ENCODE measurements at places on chromosomes 1 and 21. TPM values are rescaled to one million over a fixed set of nuclear protein-coding genes. Genes with fewer than 3 reads are reported as not detected.

MROH7 gene
- total RNA-seq = 2.3 TPM

IFI6 gene
- total RNA-seq = 13.1 TPM

CHIA gene
- total RNA-seq = 0.15 TPM

UBE2U gene
- not detected for total RNA-seq

OXCT2 gene
- total RNA-seq = not detected

MCOLN3 gene
- total RNA-seq = 0.05 TPM

MCOLN2 gene
- total RNA-seq = 0.33 TPM

ESPN gene
- 172 TPM for total RNA-seq

DYRK3 gene
- total RNA-seq = 4.4 TPM

GPR37L1 gene
- total RNA-seq = not detected

DIP2A gene
- total RNA-seq = 15.2 TPM

INSRR gene
- total RNA-seq = not detected

COL6A2 gene
- 34.9 TPM for total RNA-seq

IFNLR1 gene
- total RNA-seq = 4.5 TPM

CCDC27 gene
- not detected for total RNA-seq

ADORA1 gene
- 0.53 TPM for total RNA-seq

PRRX1 gene
- 0.15 TPM for total RNA-seq

ADAM30 gene
- total RNA-seq = not detected

DNAJB4 gene
- 7.3 TPM for total RNA-seq

GRCh38 chr1:1755852-1756251 lies 22.4 kb downstream of the NADK start:
- no peak for DNase-seq

- DNase-seq = no peak
These were observed 320.2 kb upstream of the NFIA start for GRCh38 chr1:60762176-60762575.

GRCh38 chr1:189350983-189351616 lies 1126.6 kb downstream of the BRINP3 start:
- DNase-seq = no peak

- DNase-seq = no peak
These were observed 34.0 kb downstream of the GLIS1 start for GRCh38 chr1:53704804-53705445.

DNA sequence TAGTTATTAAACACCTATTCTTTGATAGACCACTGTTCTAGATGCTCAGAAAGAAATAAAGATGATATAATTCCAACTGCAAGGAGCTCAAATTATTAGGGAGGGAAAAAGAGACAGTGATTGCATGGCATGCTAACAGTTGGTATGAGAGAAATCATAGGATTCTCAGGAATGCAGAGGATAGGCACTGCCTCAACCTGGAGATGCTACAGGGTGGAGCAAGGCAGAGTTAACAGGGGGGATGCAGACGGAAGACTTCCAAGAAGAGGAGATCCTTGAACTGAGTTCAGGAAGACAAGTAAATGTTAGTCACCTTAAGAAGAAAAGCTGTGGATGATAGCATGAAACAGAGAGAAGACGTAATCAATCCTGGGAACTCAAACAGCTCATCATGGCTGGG lies 123.7 kb downstream of the DAB1 start:
- DNase-seq = no peak

- no peak for DNase-seq
These were observed at the start of gene FCRL1 for GRCh38 chr1:157819896-157820295. Gene FCRL1 (minus strand): TSS chr1:157820120. CDS start chr1:157820037, 83 bp downstream.

- no peak for DNase-seq
These were observed 12.6 kb downstream of the SCNN1D start for GRCh38 chr1:1292851-1293250.

GRCh38 chr1:1387098-1388077 lies 11.7 kb downstream of the CCNL2 start:
- no peak for DNase-seq

DNA sequence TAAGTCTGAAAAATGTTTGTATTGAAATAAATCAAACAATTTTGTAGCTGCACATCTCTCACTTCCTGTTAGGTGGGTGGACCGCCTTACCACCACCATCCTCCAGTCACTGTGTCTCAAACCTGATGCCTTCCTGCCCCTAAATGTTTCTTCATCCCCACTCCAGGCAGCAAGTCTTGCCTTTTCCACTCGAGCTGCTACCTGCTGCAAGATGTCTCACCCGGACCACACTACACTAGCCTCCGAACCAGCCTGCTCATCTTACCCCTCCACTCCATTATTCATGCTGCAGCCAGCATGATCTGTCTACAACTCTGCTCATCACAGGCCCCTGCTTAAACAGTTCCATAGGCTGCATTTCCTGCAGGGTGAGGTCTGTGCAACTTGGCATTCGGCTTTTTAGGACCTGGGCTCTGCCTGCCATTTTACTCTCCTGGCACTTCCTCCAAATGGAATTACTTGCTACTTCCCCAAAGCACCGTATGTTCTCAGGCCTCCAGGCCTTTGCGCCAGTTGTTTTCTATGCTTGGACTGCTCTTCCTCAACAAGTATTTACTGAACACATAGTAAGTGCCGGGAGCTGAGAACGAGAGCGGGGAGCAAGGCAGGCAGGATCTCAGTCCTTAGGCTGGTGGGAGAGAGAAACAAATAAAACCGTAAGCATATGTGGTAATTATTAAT lies 5.2 kb upstream of the SF3A3 start:
- DNase-seq = no peak

GRCh38 chr21:38385427-38386175 lies 112.7 kb downstream of the ERG start:
- DNase-seq = no peak

GRCh38 chr1:109392788-109393616 lies 4.7 kb downstream of the SORT1 start:
- DNase-seq = peak; percentile 62

GRCh38 chr21:17925000-17925610 lies 105.9 kb upstream of the C21orf91 start:
- DNase-seq = peak; percentile 53

DNA sequence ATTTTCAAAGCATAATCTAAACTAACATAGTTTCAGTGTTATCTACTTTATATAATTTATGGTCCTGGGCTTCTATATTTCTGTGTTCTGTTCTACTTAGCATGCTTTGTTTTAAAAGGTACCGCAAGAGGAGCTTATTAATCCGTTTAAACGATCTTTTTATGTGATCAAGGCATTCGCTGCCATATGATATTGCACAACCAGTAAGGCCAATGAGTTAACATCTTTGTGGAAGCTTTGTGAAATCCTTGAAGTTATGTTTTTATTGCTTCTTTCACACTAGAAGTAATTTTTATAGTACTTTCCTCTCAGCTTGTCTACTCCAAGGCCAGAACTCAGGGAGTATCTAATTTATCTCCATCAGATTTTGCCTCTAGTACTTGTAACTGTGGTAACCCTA lies 8.9 kb downstream of the LRRC8C start:
- DNase-seq = no peak

GRCh38 chr1:215605011-215605621 lies 38.0 kb downstream of the KCTD3 start:
- DNase-seq = no peak

- no peak for DNase-seq
These were observed 3.9 kb downstream of the PLA2G2D start for GRCh38 chr1:20115479-20115878.

DNA sequence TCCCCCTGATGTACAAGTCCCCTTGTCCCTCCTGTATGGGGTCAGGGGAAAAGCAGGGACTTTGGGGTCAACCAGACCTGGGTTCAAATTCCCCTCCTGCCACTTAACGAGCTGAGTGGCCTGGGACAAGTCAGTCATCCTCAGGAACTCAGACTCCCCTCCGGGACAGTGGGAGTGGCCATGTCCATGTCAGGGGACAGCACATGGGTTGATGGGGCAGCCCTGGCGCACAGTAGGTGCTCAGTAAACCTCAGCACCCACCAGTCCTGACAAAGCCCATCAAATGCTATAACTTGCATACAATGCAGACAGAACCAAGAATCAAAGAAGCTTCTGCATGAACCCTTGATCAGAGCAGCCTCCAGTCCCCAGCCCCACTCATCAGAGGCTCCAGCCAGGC lies 30.0 kb downstream of the MATN1 start:
- no peak for DNase-seq

DNA sequence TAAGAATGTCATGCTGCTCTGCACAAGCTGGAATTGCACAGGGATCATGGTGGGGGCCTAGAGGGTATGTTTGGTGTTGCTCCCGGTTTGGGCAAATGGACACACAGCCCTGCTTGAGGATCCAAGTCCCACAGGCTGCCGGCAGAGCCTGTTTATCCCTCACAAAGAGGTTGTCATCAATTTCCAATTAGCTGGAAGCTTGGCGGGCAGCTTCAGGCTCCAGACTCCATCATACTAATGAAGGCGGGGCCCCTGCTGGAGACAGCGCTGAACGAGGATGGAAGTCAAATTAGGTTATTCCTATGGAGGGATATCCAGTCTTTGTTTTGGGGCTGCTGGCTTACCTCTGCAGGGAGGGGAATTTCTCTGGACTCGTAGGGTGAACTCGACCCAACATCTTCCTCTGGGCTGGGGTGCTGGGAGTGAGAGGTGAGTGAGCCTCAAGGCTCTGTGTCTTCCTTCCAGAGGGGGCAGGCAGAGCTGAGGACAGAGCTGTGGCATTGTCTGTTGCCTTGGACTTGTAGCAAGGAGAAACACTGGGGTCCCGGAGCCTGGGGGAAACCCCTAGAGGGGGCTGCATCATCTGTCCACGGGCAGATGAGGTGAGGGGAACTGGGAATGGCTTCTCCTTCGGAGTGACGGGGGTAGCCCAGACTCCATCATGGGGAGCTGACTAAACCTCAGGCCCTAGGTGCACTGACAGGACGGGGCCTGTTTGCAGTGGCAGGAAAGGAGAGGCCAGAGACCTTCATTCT lies 24.9 kb upstream of the PARP1 start:
- DNase-seq = no peak

DNA sequence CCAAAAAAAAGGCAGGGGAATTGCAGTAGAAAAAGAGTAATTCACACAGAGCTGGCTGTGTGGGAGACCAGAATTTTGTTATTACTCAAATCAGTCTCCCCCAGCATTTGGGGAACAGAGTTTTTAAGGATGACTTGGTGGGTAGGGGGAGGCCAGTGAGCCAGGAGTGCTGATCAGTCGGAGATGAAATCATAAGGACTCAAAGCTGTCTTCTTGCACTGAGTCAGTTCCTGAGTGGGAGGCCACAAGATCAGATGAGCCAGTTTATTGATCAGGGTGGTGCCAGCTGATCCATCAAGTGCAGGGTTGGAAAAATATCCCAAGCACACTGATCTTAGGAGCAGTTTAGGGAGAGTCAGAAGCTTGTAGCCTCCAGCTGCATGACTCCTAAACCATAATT lies 23.7 kb upstream of the EDARADD start:
- no peak for DNase-seq

DNA sequence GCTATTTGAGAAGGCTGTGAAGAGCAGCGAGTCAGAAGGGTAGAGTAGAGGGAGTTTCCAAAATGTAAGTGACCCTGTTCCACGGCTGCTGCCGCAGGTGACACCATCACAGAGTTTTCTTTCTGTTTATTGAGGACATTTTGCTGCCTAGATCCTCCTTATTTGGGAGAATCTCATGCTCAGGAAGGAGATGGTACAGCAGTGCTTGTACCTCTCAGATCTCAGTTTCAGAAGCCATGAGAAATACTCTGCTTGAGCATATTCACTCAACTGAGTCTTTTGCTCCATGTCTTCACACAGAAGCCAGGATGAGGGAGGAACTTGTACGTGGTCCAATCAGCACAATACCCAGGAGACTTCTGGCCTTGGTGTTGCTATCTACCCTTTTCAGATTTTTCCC lies 1.6 kb downstream of the LCE7A start:
- DNase-seq = no peak

DNA sequence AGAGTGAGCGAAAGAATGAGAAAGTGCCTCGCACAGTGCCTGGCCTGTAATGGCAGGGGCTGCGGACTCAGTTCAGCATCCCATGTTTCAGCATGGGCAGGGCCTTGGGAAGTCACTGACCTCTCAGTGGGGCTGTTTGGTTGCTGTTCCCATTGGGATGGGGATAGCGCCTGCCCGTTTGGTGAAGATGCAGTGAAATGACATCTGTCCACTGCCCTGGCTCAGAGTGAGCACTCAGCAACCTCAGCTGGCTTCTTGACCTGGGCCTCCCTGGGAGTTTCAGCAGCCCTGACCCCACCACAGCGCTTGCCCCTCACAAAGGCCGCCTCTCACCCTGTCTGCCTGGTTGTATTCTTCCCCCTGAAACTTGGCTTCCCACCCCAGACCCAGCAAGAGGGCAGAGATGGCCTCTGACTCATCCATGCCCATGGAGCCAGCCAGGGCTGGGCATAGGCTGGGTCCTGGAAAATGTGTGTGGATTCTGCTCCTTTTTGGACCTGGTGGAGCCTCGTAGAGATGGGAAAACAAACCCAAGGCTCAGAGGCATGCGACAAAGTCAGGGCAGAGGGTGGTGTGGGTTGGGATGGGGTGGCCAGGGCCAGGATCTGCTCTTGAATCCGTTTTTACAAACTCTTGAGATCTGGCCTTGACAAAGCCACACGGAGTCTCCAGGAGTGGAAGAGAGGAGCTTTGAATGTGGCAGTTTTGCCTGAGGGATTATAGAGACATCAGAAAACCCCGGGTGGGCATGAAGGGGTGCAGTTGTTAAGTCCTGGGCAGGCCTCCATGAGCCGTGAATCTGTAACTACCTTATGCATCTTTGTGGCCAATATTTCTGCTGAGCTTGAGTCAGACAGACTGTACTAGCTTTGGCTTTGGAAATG lies 1.2 kb downstream of the XKR8 start:
- DNase-seq = no peak

DNA sequence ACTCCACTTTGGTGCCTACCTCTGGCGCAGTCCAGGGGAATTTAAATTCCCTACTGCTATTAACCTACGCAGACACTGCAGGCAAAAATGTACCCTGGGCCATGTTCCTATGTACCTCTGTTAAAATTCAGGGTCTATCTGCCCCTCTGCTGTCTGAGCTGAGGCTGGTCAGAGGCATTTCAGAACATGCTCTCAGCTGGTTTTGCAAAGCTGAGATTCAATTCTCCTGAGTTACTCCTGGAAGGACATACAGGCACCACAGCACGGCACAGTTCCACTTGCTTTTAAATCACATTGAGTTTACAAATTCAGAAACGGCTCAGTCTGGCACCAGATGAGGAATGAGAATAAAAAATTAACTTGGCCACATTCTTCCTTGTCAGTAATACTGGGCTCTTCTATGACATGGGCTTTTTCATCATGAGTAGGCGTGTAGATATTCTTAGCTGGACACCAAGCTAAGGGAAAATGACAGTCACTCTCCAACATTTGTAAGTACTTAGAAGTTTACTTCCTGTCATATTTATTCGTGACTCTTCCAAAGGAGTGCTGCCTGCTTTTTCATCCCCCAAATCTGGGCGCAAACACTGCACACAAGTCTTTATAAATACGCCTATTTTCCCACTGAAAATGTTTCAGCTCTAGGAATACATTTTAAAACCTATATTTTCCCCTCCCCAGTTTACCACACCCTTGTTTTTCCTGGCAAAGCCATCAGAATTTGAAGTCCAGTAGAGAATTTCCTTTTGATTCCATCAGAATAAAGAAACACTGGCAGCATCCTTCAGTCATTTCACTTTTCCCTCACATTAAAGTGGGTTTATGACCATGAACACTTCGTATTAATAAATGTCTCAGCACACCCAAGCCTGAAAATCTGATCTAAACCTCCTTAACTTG lies 1.9 kb downstream of the C1orf198 start:
- no peak for DNase-seq

- DNase-seq = peak; percentile 56
These were observed at the start of gene DYNLT5 for GRCh38 chr1:66752000-66752592. Gene DYNLT5 (plus strand): TSS chr1:66752459. CDS start chr1:66754659, 2,200 bp downstream.

GRCh38 chr21:16002874-16003466 lies 273.2 kb downstream of the USP25 start:
- no peak for DNase-seq

GRCh38 chr1:62045574-62045973 lies 149.1 kb upstream of the L1TD1 start:
- no peak for DNase-seq

- DNase-seq = no peak
These were observed 219.0 kb upstream of the NRIP1 start for GRCh38 chr21:15283789-15284188.
